Cardiac muscle cell (in vitro differentiated cells and primary cell): ENCODE measurements at places on chromosomes 16 and 17.

- DNase-seq, result no peak
These were observed 23.6 kb downstream of the CIBAR2 start for GRCh38 chr16:85088570-85089199.

DNA sequence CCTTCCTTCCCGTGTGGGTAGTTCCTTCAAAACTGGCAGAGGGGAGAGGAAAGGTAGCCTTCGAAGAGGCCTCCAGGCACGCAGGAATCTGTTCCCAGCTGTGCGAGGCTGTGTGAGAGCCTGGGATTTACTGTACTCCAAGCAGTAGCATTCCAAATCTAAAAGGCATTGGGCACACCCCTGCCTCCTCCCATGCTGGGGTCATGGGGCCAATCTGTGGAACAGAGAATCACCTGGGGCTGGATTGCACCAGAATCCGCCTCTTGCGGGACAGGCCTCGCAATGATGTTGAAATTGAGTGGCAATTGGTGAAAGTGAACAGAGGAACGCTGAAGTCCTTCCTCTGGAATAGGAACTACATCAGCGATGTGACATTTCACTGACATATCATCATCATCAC, 72.5 kb upstream of the IRX3 start:
- DNase-seq, result no peak

GRCh38 chr16:90032674-90033331, 13.5 kb upstream of the DBNDD1 start:
- no peak for DNase-seq

DNA sequence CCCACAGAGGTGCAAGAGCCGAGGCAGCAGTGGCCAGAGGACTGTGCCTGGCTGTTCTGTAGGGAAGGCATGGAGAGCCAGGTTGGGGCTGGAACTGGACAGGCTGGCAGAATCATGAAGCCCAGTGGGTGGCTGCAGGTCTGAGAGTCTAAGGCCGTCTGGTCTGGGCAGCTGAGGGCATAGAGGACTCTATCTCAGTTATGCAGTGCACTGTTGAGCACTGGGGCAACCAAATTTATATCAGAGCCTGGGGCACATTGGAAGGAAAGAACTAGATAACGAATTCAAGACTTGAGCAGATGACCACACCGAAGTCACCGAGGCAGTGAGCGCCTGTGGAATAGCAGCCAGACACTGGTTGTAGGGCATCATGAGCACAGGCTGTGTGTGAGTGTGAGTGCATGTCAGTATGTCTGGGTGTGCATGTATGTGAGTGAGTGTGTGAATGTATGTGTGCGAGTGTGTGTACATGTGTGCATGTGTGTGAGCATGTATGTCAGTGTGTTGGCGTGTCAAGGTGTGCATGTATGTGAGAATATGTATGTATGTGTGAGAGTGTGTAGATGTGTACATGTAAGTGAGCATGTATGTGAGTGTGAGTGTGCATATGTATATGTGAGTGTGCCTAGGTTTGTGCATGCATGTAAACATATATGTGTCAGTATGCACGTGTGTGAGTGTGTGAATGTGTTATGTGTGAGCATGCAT, 37.0 kb downstream of the RGS9 start:
- no peak for DNase-seq

DNA sequence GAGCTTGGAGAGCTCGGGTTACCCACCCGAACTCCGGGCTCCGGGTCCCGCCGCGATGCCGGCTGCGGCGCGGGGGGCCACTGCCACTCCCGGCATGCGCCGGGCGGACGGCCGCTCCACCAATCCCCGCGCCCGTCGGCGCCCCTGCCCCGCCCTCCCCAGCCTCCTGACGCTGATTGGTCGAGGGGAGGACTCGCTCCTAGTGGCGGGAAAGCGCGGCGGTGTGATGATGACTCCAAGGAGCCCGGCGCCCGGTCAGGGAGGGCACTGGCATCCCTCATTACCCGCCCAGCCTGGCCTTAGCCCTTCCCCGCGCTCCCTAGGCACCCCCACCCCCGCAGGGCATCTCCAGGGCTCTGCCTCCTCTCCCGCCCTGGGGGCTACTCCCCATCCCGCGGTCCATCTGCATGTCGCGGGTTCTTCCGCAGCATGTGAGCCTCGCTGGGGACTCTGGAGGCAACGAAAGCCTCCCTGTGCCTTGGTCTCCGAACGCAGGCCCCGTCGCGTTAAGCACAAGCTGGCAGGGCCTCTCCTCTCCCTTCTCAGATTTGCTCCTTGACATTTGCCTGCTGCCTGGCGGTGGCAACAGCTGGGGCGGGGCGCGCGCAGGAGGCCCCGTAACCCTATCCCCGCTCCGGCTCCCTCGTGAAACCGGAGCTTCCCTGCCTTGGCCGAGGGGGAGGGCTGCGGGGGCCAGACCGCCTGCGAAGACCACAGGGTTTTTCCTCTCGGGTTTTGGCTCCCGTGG, 1.7 kb downstream of the ATP2A1 start:
- peak; percentile 86 for DNase-seq

- DNase-seq, result peak; percentile 10
These were observed 50.7 kb downstream of the TOX3 start for GRCh38 chr16:52496051-52496876.

- DNase-seq, result no peak
These were observed 124.2 kb upstream of the N4BP1 start for GRCh38 chr16:48734220-48734619.

GRCh38 chr16:88719933-88720296, 13.6 kb downstream of the CTU2 start:
- no peak for DNase-seq

DNA sequence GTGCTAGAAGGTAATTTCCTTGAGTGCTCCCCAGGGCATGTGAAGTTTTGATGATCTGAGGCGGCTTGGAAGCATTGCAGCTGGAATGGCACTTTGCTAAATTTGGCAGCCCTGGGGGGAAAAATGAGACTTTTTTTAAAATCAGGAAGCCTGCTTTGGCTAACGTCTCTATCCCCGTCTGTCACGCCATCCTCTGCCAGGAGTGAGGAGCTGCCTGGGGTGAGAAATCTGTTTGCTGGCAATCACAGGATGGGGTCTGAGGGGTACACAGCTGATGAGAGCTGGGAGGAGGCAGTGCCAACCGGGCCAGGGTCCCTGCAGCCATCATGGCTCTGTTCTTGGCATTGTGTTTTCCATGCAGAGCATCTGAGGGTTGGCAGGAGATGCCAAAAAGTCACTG, 2.0 kb downstream of the ABCC12 start:
- DNase-seq, result no peak

DNA sequence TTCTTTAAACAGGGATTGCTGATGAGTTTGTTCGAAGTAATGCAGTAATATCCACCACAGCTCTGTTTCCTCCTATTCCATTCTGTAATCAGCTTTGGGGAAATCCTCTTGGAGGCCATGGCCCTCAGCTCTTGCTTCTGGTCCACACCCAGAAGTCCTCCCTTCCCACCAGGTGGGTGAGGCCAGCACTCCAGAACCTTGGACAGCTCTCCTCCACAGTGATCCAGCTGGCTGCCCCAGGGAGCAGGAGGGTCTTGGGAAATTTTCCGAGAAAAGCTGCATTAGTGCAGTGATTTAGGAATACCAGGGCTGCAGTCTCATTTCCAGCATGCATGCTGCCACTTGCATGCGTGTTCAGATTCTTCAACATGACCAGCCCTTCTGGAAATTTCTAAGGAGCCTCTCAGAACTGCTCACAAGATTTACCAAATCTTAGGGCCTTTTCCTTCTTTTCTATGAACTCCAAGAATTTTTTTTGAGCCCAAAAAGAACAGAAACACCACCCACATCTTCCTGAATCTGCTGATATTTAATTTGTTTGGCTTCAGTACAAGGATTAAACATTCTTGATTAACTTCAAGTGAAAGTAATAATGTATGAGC, 4.2 kb downstream of the SMPD3 start:
- peak; percentile 59 for DNase-seq

GRCh38 chr17:53722407-53722806, 100.3 kb upstream of the KIF2B start:
- DNase-seq, result peak; percentile 98

DNA sequence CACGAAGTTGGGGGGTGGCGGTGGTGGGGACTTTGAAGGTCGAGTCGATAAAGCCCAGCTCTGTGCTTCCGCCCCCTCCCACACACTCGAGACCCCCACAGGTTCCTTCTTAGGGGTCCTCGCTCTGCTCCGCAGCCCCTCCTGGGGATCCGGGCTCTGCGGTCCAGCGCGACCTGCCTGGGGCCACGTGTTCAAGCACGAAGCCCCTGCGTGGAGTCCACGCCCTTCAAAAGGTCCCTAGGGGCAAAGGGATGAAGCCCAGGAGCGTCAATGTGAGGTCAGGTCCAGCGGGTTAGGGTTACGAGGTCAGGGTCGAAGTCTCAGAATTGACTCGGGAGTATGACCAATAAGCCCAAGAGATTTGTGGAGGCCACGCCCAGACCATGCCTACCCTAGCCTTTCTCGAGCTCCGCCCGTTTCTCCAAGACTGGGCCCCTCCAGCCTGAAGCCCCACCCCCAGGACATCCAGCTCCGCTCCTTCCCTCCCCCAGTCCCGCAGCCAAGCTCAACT, 786 bp upstream of the CACNA1G start:
- DNase-seq, result peak; percentile 69

GRCh38 chr17:28573966-28574480, 2.7 kb downstream of the ALDOC start:
- DNase-seq, result no peak

DNA sequence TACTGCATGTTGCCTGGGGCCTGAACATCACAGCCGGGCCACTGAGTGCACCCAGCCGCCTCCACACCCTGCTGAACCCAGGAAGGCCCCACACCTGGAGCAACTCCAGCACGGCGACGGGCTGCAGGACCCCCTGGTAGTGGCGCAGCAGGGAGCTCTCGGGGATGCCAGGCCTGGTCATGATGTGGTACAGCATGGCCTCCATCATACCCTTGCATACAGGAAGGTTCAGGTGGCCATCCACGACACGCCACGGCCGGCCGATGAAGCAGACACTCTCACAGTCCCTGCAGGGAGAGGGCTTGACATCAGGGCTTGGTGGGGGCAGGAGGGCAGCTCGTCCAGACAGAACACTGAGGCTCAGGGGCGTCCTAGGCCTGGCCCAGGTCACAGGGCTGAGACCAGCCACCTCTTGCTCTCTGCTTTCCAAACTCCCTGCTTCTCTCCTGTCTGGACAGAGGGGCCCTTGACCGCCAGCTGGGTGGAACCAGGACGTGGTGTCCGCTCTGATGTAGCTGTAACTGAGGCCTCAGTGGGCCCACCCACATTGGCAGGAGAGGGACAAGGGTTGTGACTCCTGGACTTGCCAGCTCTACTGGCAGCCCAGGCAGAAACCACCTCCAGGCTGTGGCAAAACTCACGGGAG, 60.3 kb downstream of the IL21R start:
- DNase-seq, result no peak

DNA sequence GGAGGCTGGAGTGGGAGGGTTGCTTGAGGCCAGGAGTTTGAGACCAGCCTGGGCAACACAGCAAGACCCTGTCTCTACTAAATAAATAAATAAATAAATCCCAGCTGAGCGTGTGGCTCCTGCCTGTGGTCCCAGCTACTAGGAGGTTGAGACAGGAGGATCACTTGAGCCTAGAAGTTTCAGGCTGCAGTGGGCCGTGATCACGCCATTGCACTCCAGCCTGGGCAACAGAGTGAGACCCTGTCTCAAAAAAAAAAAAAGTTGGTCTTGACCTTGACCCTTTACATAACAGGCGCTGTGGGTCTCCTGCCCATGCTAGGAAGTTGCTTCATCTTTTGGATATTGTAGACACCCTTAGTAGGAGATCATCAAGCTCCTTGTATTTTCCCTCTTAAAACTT, 11.4 kb downstream of the ACSF2 start:
- DNase-seq, result no peak

GRCh38 chr17:69231521-69231920, 2.9 kb upstream of the ABCA10 start:
- DNase-seq, result no peak

DNA sequence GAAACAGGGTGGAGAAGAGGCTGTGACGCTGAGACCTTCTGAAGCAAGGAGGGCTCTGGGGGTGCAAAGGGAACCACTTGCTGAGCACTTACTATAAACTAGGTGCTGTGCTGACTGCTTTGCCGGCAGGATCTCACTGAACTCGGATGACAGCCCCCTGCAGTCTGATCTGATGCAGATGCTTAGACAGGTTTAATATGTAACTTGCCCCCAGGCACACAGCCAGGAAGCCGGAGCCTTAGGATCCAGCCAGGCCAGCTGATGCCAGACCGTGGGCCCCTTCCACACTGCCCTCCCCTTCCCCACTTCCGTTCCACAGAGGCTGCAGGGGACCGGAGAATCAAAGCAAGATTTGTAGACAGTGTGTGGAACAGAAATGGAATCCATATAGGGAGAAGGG, 23.1 kb downstream of the SPACA3 start:
- DNase-seq, result peak; percentile 21

DNA sequence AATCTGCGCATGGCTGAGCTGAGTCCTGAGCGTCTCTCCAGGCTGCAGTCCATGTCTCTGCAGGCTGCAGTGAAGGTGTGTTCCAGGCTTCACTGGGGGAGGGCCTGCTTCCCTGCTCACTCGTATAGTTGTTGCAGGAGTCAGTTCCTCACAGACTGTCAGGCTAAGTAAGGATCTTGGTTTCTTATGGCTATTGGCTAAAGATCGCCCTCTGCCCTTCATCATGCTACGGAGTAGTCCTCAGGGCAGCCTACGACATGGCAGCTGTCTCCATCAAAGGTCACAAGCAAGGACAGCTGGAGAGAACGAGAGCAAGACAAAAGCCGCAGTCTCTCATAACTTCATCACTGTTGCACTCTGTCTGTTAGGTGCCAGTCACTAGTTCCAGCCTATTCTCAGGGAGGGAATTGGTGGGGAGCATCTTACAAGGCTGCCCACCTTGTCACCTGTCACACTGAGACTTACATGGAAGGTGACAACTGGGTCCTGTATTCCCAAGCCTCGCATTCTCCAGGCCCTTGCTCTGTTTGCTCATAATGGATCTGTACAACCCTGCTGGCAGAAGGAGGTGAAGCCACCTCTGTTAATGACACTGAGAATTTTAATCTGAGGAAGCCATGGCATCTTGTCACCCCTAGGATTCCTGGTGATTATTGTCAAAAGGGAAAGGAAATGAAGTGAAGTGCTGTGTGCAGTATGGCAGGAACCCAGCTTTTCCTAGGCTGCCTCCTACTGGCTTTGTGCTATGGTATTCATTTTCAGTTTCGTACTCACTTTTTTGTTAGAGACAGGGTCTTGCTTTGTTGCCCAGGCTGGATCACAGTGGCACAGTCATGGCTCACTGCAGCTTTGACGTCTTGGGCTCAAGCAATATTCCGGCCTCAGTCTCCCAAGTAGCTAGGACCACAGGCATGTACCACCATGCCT, 43.4 kb downstream of the MFSD11 start:
- DNase-seq, result peak; percentile 46

- DNase-seq, result no peak
These were observed 246.4 kb downstream of the PRKCA start for GRCh38 chr17:66548659-66549310.

DNA sequence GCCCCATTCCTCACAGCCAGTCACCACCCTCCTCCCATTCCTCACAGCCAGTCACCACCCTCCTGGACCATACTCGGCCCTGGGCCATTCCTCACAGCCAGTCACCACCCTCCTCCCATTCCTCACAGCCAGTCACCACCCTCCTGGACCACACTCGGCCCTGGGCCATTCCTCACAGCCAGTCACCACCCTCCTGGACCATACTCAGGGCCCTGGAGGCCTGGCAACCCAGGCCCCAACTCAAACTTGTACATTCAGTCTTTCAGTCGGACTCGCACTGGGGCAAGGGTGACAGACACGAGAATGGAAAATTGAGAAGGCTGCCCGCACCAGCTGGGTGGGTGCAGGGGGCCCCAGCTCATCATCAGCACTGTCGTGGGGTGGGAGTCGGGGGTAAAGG, 30.4 kb upstream of the FOXK2 start:
- DNase-seq, result peak; percentile 36

- DNase-seq, result no peak
These were observed 64.3 kb downstream of the ZDHHC7 start for GRCh38 chr16:84947022-84947421.
